ENCODE measurements at places on chromosomes 4 and X.

DNA sequence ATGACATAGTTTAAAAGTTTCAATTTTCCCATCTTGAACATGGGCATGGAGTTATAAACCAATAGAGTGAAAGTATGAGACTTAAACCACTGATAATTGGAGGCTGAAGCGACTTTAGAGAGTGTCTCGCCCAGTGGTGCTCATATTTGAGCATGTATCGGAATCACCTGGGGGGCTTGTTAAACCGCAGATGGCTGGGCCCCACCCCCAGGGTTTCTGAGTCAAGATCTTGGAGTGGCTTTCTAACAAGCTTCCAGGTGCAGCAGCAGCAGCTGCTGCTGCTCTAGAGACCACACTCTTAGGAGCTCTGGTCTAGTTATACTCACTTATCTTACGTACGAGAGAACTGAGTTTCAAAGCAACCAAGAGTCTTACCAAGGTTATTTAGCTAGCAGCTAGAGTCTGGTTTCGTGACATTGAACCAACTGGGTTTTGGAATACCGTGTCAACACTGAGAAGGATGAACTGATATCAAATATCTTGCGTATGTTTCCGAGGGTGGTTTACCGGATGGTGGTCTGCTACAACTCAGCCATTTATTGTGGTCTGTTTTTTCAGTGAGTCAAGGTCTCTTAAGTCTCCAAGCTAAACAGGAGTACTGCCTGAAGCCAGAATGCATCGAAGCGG is 5.9 kb downstream of the PHEX start:
- no peak for DNase-seq

- DNase-seq = no peak
Observed at GRCh38 chr4:140014284-140014683, 139.7 kb downstream of the MAML3 start.

- DNase-seq = no peak
Observed at GRCh38 chrX:77675986-77676385, 110.0 kb downstream of the ATRX start.

DNA sequence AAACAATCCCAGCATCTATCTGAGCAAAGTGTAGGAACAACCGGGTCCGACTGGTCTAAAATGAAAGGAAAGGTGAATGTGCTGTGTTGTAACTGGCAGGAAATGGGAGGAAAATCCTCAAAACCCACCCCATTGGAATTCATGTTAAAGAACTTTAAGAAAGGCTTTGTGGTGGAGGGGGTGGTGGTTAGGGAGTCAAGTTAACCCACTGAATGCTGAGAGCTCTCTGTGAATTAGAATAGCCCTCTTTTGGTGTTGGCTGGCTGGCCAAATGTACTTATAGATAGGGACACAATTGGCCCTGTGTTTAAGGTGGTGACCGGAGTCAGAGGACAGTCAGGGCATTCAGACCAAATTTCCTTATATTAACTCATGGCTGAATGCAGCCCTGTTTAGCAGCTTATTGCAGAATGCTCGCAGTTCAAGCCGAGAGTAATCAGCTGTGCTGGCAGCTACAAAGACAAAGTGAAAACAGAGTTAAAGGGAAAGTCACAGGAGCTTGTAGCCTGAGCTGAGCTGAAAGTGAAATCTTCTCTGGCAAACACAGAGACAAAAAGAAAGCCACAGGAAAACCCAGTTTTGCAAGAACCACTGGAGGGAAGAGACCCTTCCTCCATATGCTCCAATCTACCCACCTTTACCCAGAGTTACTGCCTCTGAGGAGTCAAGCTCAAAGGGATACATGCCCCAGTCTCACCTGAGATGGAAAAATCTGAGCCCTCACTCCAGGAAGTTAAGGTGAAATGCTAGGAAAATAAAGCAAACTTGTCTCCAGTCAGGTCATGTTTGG is 38.5 kb upstream of the UGT2B7 start:
- DNase-seq = peak; percentile 5

- DNase-seq = no peak
Observed at GRCh38 chrX:118524344-118524743, 28.7 kb downstream of the DOCK11 start.

- DNase-seq = no peak
Observed at GRCh38 chrX:150842198-150842685, 56.2 kb downstream of the CD99L2 start.

GRCh38 chr4:155759372-155760252 is 791 bp downstream of the GUCY1B1 start:
- DNase-seq = no peak

GRCh38 chr4:169051761-169052593 is 41.9 kb upstream of the CBR4 start:
- DNase-seq = no peak

- no peak for DNase-seq
Observed at GRCh38 chr4:181319629-181320028, 923.6 kb upstream of the TENM3 start.

DNA sequence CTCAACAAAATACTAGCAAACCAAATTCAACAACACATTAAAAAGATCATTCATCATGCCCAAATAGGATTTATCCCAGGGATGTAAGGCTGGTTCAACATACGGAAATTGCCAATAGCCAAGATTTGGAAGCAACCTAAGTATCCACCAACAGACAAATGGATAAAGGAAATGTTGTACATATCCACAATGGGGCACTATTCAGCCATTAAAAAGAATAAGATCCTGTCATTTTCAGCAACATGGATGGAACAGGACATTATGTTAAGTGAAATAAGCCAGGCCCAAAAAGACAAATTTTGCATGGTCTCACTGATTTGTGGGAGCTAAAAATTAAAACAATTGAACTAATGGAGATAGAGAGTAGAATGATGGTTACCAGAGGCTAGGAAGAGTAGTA is 82.0 kb upstream of the FAM241A start:
- no peak for DNase-seq

GRCh38 chr4:8338351-8338961 is 68.9 kb downstream of the HTRA3 start:
- no peak for DNase-seq

DNA sequence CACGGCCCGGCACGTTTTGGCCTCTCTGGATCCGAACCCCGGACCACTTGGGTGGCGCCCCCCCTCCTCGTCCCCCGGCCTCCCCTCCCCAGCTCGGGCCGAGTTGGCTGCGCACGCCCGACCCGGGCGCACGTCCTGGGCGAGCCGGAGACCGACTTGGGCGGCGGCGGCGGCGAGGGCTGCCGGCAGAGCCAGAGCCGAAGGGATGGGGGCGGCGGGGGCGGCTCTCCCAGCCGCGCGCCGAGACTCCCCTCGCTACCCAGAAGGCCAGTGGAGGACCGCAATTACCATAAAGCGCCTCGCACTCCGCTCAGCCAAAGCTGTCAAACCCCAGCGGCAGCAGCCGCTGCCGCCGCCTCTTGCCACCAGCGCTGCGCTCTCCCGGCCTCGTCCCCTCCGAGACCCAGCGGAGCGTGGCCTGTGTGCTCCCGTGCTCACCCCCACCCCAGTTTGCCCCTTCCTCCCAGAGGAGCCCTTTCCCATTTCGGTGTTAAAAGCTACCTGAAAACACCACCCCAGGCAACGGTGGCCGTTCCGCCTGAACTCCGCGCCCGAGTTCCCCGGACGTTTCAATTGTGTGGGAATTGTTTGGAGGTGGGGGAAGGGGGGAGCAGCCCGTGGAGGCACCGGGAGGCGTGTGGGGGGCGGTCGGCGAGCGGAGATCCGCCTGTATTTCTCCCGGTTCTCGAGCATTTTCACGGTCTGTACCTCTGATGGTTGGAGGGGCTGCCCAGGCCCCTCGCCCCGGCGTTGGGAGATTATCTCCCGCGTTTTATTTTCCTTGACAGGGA is 701 bp upstream of the BCOR start:
- DNase-seq = no peak

DNA sequence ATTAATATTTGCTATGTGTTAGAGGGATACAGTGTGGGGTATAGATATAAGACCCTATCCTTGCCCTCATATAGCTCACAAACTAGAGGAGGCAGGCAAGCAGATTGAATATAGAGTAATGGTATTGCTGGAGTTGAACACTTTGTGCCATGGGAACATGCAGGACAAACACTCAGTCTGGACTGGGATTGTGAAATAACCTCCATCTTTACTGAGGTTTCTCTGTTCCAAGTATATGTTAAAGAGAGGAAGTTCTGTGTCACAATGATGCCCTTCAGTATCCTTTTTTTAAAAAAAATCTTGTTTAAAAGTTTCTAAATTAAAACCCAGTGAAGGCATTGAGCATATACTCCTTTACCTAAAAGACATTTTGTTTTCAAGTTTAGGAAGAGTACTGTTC is 8.7 kb downstream of the FABP2 start:
- DNase-seq = no peak

- no peak for DNase-seq
Observed at GRCh38 chr4:16765546-16765945, 132.9 kb downstream of the LDB2 start.

DNA sequence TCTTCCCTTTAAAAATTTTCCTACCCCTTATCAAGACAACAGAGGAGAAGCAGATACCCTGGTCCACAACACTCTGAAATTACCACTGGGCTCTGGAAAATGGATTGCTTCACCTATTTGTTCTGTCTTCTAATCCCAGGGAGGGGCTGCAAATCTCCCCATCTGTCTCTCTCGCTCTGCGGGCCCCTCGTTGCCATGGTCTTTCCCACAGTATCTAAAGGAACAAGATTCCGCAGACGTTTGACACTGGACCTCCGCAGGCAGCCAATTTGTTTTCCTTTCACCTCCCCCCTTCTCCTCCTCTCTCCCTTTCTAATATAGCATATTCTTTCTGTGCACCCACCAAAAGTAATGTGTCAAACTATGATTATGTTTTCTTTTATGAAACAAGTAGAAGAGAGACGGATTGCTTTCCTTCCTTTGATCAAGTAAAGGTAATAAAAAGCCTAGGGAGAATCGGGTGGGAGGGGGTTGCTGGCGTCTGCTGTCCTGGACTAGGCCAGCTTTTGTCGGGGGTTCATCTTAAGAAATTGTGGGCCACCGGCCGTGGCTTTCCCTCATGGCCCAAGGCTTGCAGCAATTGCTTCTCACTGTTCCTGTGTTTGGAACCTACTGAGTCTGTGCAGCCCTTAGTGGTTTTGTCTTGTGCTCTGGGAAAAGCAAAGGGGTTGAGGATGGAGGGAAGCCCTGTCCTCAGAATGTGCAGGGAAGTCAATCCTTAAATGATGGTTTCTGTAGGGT is 81.0 kb downstream of the MGST2 start:
- no peak for DNase-seq

GRCh38 chrX:24242649-24243175 is 71.2 kb downstream of the SUPT20HL2 start:
- no peak for DNase-seq

- DNase-seq = no peak
Observed at GRCh38 chrX:17553469-17553868, 178.5 kb downstream of the NHS start.

DNA sequence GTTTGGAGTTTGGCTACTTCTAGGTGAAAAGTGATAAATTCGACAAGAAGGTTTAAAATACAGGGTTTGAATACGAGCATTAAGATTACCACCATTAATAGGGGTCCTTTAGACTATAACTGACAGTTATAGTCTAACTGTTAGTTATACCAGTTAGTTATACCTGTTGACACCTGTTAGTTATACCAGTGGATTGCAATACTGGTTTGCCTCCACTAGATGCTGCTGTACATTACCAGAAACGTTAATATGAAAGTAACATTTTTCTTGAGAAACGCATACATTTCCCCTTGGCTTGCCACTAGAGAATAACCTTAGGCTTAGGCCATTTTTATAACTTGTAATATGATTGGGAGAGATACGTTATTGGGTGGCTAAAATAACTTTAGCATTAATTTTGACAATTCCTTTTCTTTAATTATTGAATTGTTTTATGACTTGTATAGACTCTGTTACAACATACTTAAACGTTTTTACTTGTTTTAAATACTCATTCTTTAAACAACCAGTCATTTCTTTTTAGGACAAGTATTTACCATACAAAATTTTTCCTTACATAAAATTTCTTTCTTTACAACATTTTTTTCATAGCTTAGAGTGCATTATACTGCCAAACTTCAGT is 911.2 kb downstream of the FSTL5 start:
- no peak for DNase-seq

GRCh38 chrX:132412208-132412607 is 76.6 kb downstream of the MBNL3 start:
- no peak for DNase-seq

- no peak for DNase-seq
Observed at GRCh38 chr4:102868153-102868780, 525 bp upstream of the CISD2 start.

DNA sequence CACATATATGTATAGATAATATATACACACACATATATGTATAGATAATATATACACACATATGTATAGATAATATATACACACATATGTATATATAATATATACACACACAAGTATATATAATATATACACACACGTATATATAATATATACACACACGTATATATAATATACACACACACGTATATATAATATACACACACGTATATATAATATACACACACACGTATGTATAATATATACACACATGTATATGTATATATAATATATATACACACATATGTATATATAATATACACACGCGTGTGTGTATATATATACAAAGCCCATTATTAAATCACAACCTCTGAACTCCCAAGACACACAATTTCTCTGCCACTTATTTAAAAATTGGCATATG is 8.0 kb upstream of the UBE2K start:
- DNase-seq = no peak

DNA sequence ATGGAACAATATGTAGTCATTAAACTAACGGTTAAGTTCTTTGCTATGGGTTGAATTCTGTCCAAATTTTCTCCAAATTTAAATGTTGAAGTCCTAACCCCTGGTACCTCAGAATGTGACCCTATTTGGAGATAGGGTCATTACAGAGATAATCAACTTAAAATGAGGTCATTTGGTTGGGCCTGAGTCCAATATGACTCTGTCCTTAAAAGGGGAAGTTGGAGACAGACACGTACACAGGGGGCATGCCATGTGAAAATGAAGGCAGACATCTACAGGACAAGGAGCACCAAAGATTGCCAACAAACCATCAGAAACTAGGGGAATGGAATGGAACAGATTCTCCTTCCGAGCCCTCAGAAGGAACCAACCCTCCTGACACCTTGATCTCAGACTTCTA is 492.0 kb upstream of the FTHL17 start:
- no peak for DNase-seq

DNA sequence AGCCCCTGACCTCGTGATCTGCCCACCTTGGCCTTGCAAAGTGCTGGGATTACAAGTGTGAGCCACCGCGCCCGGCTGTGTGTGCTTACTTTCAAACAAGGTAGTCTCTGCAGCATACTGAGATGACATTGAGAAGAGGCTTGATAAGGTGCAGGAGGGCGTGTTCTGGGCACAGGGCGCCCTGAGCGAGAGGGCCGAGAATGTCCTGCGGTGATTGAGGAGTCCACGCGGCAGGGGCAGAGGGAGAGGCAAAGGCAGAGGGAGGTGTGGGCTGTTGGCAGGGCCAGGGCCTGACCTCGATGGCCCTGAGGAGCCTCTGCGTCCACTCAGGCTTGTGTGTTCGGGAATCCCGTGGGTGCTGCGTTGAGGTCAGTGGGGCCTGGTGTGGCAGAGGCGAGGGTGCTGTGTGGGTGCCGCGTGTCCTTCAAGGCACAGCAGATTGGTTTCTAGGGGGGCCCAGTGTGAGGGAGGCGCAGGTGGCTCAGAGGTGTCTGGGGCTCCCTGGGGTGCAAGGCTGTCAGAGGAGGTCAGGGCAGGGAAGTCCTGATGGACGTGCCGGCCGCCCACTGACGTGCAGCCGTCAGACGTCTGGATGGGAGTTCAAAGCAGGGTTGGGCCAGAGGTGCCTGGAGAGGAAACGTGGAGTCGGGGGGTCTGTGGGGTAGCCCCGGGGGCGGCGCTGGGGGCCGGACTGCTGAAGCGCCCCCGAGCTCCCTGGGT is 12.1 kb downstream of the PCGF3 start:
- no peak for DNase-seq

GRCh38 chr4:41881981-41882624 is 53.1 kb upstream of the TMEM33 start:
- no peak for DNase-seq

Measured in GM18507 (cell line).